ENCODE measurements at places on chromosomes 6 and 20. TPM values are rescaled to one million over a fixed set of nuclear protein-coding genes. Genes with fewer than 3 reads are reported as not detected.

Gene CCN5
- total RNA-seq = under 0.01 TPM

Gene SIRPB2
- 1.3 TPM for total RNA-seq

Gene PDYN
- not detected for total RNA-seq

Gene ZC2HC1B
- total RNA-seq = not detected

Gene MRAP2
- total RNA-seq = not detected

Gene PCNA
- 153 TPM for total RNA-seq

Gene SIRPD
- total RNA-seq = 0.27 TPM

Gene COL9A3
- 0.27 TPM for total RNA-seq

Gene LRRC73
- 0.27 TPM for total RNA-seq

Gene SLC22A1
- under 0.01 TPM for total RNA-seq

Gene C6orf58
- total RNA-seq = not detected

Gene GPR6
- not detected for total RNA-seq

Gene ADGB
- under 0.01 TPM for total RNA-seq

Gene HLA-DMA
- total RNA-seq = 156 TPM
